ENCODE measurements at places on chromosomes 6 and 20.

DNA sequence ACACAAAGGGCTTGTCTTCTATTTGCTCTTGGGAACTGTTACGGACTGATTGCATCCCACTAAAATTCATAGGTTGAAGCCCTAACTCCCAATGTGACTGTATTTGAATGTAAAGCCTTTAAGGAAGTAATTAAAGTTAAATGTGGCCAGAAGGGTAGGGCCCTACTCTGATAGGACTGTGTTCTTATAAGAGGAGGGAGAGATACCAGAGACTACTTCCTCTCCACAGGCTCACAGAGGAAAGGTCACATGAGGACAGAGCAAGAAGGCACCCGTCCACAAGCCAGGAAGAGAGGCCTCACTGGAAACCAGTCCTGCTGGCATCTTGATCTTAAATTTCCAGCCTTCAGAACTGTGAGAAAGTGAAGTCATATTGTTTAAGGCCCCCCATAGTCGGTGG lies 211.9 kb downstream of the CDH26 start:
- DNase-seq, result no peak

- DNase-seq, result no peak
These were observed 147.3 kb downstream of the DLL1 start for GRCh38 chr6:170143401-170144150.

DNA sequence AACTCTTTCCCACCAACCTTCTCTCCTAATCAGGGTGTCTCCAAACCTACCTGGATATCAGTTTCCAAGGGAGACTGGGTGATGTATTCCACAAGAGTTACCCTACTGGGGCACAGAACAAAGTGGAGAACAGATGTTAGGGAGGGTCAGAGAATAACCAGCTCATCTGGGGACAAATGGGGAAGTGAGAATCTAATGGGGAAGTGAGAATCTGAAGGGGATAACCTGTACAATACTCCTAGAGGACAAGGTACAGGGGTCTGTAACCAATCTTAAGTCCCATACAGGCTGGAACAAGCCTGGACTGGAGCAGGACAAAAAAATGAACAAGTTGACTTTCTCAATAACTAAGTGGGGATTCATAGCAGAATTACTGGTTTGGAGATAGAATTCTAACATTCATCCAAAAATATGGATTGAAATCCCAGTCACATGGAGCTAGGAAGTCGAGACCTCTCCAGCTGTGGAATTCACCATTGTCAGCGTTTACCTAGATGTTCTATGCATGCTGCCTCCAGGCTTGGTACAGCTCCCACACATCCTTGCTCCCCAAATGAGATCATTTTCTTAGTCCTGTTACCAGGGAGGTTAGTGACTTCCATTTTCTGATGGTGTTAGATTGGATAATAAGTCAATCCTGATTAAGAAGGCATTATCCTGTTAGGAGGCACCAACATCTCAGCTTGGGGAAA lies 214.8 kb upstream of the MOCS1 start:
- no peak for DNase-seq

DNA sequence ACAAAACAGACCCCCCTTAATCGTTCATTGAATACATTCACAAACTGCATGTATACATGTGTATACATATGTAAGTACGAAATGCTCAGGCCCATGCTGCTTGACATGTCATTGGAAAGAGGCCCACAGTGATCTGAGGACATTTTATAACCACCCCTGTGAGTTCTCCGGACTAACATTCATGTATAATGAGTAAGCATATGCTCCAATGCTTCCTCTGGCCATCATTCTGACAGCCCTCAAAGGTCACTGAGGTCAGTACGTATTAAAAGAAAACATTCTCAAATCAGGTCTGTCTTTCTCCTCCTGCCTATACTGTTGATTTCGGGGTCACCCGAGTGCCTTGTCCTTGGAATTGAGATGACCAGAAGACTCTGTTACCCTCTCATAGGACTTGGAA lies 54.9 kb downstream of the TENT5A start:
- DNase-seq, result no peak

DNA sequence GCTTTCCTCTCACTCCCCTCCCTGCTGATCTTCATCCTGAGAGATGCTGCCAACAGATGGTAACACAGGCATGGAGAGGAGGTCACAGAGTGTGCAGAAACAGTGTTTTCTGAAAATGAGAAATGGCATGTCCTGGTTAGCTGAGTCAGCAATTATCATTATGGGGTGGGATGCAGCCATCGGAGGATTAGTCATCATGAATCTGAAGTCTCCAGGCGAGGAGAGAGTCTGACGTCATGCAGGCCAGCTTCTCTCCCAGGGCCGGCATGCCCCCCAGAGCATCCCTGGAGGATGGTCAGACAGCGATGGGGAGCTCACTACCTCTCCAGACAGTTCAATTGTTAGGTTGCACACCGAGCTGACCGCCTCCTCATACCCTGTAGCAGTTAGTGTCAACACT lies 4.7 kb upstream of the GTSF1L start:
- no peak for DNase-seq

- DNase-seq, result no peak
These were observed 733.7 kb upstream of the CITED2 start for GRCh38 chr6:140108167-140108566.

DNA sequence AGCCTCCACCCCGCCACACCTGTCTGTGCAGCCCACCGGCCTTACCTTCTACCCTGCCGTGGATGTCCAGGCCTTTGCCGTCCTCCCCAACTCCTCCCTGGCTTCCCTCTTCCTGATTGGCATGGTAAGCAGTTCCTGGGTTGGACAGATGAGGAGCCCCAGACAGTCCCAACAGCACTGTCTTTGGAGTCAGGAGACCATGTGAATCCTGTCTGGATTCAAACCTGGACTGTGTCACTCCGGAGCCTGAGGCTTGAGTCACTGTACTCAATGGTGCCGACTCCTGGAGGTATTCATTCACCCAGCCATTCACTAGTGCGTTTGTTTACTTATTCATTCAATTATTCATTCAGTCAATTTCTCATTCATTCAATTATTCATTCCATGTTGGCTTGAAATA lies 20.0 kb upstream of the LBP start:
- no peak for DNase-seq

DNA sequence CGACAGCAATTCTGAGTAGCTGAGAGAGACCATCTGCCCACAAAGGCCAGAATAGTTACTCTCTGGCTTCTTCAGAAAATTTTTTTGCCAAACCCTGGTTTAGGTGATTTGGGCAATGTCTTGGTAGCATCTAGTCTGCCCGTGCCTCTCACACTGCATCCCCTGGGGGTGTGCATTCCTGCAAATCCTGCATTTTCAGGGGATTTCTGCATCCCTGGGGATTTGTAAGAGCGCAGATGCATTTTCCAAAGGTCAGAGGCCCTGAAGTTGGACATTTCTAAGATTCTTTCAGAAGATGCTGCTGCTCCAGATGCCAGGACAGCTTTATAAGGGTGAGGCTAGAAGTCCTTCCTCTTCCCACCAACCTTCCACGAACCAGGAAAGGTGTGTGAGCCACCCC lies 4.0 kb downstream of the CST9 start:
- no peak for DNase-seq

GRCh38 chr6:46677314-46677654 lies 10.4 kb upstream of the TDRD6 start:
- no peak for DNase-seq

DNA sequence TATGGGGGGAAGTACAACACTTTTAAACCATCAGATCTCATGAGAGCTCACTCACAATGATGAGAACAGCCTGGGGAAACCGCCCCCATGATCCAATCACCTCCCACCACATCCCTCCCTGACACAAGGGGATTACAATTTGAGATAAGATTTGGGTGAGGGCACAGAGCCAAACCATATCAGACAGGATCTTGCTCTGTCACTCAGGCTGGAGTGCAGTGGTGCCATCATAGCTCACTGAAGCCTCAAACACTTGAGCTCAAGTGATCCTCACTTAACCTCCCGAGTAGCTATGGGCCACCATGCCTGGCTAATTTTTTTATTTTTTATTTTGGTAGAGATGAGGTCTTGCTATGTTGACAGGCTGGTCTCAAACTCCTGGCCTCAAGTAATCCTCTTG lies 5.1 kb upstream of the IYD start:
- no peak for DNase-seq

GRCh38 chr20:45792317-45793118 lies 764 bp downstream of the DNTTIP1 start:
- no peak for DNase-seq

GRCh38 chr20:34110745-34111641 lies 1.1 kb downstream of the EIF2S2 start:
- no peak for DNase-seq

DNA sequence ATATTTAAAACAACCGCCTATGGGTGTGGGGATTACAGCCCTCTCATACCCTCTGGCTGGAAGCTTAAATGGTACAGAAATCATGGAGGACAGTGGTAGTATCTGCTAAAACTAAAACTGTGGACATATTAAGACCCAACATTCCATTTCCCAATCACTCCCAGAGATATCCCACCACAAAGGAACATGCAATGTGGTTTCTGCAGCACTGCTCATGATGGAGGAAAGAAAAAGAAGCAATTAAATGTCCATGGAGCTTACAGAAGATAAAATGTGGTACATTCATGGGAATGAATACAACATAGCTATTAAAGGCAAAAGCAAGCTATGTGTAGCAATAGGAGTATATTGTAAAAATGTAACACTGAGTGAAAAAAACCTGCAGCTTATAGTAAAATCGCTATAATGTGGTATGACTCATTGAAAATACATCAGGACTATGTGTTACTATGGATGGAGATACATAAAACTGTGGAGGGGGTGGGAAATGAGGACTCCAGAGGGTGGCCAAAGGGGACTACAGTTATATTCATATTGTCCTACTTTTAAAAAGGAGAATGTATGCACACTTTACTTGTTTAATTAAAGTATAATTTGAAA lies 22.9 kb upstream of the NNAT start:
- DNase-seq, result no peak

GRCh38 chr20:17987988-17988387 lies 19.2 kb downstream of the MGME1 start:
- no peak for DNase-seq

DNA sequence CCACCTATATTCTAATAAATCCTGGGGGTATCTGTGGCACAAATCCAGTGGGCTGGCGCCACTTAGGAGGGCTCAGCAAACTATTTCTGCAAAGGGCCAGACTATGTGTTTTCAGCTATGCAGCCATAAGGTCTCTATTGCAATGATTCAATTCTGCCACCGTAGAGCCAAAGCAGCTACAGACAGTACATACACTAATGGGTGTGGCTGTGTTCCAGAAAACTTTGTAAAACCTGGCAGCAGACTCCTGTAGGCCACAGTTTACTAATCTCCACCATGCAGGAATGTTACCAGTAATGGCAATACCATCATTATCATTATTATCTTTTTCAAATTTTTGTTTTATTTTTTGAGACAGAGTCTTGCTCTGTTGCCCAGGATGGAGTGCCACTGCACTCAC lies 65.7 kb downstream of the SULF2 start:
- DNase-seq, result no peak

- DNase-seq, result no peak
These were observed 1075.6 kb downstream of the HACE1 start for GRCh38 chr6:103784117-103784516.

DNA sequence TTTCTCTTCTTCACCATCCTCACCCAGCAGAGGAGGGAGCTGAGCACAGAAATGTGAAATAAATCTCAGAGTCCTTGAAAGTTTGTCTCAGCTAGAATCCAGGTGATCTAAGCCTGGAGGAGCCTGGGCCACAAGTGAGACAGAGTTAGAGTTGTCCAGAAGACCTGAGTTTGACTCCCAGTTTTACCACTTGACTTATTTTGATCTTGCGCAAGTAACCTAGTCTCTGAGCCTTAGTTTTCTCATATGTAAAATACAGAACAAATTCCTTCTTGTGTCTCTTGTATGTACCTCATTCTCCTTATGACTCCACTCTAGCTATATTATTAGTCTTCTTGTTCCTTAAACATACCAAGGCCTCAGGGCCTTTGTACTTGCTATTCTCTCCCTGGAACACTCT lies 36.7 kb downstream of the RALY start:
- no peak for DNase-seq

DNA sequence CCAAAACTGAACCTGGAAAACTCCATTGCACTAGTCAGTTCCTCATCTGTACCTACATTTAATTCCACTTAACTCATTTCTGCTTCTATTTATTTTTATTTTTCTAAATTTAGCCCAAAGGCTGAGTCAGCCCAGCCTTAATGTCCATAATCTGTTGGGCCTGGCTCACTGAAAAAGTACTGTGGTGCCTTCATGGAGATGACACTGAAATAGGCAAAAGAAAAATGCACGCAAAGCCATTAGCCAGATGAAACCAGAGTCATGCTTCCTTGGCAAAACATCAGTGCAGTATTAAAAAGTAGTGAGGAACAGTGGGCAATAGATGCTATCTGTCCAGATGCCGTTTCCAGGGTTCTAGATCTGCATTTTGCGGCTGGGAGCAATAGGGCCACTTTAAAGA lies 14.7 kb upstream of the PLCB4 start:
- no peak for DNase-seq

GRCh38 chr6:83431545-83432155 lies 799 bp upstream of the ME1 start:
- DNase-seq, result no peak

DNA sequence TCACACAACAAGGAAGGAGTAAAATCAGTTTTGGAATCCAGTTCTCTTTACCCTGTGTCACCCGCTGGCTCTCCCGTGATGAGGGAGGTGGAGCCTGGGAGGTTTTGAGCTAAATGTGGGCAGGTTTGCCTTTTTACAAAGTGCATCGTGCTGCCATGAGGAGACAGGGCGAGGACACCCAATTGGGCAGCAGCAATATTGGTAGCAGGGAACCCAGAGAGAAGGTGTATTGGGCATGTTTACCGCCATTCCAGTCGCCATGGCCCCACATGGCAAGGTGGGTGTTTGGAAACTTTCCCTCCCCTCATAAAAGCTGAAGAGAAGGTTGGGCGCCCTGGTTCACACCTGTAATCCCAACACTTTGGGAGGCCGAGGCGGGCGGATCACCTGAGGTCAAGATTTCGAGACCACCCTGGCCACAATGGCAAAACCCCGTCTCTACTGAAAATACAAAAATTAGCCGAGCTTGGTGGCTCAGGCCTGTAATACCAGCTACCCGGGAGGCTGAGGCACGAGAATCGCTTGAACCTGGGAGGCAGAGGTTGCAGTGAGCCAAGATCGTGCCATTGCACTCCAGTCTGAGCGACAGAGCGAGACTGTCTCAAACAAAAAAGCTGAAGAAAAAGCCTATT lies 3.5 kb upstream of the UBE2V1 start:
- no peak for DNase-seq

- no peak for DNase-seq
These were observed 27.9 kb downstream of the ZNF334 start for GRCh38 chr20:46485431-46485830.

DNA sequence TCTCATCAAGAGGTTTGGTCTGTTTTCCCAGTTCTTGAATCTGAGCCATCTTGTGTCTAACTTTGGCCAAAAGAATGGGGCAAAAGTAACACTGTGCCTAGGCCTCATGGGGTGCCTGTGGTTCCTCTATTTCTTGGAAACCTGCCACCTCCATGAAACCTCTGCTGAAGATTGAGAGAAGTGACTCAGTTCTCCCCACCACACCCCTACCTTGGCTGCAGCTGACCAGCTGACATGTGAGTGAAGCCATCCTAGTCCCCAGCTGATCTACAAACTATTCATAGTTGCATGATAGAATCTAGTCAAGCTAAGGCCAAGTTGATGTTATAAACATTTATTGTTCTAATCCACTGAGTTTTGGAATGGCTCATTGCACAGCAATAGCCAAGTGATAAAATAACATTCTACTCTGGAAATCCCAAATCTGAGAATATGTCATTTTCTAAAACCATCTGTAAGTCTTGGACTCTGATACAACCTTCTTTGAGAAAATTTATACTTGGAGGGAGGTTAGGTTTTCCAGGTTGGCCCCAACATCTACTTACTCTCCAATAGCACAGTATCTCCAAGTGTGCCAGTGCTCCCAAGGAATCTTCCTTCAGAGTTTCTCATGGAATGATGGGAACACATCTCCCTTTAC lies 107.0 kb upstream of the SMLR1 start:
- no peak for DNase-seq

All from stimulated activated CD8-positive, alpha-beta memory T cell treated with anti-CD3 and anti-CD28 coated beads, Interleukin-15, amount 100 ng/mL, for 48 hours (primary cell).